ENCODE measurements at places on chromosomes 1 and 21.

- DNase-seq, result no peak
Measured at GRCh38 chr1:85356130-85356529, 79.7 kb upstream of the BCL10 start.

GRCh38 chr1:154584267-154584994 is 16.9 kb downstream of the CHRNB2 start:
- no peak for DNase-seq

GRCh38 chr1:116290085-116290705 is 82.8 kb upstream of the ATP1A1 start:
- no peak for DNase-seq

GRCh38 chr21:37172646-37173045 is 94.5 kb downstream of the VPS26C start:
- no peak for DNase-seq
